ENCODE measurements at places on chromosomes 1 and 21.
A peak's percentile ranks its signal among the peaks of the same experiment; 100 is the strongest.

DNA sequence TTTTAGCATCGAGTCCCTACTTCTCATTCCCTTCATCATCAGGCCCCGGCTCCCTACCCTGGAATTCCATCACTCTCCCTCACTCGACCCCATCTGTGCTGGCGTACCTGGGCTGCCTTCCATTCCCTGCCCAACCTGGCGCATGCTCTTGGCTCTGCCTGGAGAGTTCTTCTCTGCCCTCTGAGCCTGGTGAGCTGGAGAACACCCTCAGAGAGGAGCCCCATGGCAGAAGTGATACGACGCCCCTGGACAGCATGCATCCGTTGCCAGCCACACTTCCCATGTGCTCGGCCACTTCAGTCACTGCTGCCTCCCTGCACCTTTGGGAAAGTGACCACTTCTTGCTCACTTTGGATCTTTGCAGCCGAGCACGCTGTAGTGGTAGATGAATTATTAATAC, 30.1 kb downstream of the OLFML2B start:
- H3K27me3 ChIP-seq, result no peaks in the 10 kb centered on the region
- H3K4me1 ChIP-seq, result no peaks in the 10 kb centered on the region
- H3K27ac ChIP-seq, result no peak overlapping the region
- peaks cover 38% of the 10 kb centered on the region for H3K36me3 ChIP-seq
- H3K4me3 ChIP-seq, result no peak overlapping the region
- no peak for DNase-seq

GRCh38 chr1:84996846-84997666, at the start of gene MCOLN2:
TSS of gene MCOLN2 (minus strand) at chr1:84997113. CDS start at chr1:84996872, 241 bp downstream.
- peaks cover 21% of the 10 kb centered on the region for H3K27me3 ChIP-seq
- no peak within 1 kb of the TSS for H3K27ac ChIP-seq
- no peak for DNase-seq
- peak within 1 kb of the TSS; percentile 61 for H3K4me3 ChIP-seq
- peaks cover 22% of the 10 kb centered on the region for H3K4me1 ChIP-seq
- H3K36me3 ChIP-seq, result no peaks in the 10 kb centered on the region

DNA sequence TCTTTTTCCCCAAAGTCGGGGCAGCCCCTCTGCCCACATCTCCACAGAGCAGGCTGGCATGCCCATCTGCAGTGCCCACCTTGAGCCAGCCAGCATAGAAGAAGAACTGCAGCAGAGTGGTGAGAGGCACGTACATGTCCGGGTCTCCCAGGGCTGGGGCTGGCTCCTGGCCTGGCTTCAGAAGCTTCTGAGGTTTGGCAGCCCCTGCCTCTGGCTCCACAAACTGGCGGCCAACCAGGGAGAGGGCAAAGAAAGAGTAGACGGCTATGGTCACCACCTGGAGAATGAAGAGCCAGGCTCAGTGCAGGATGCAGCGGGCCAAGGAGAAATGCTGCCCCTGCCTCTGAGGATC, 3.0 kb downstream of the BEST4 start:
- H3K4me1 ChIP-seq, result peaks cover 34% of the 10 kb centered on the region
- H3K36me3 ChIP-seq, result peaks cover 15% of the 10 kb centered on the region
- H3K27ac ChIP-seq, result peak overlapping the region; percentile 71

- no peak for DNase-seq
- H3K27me3 ChIP-seq, result no peaks in the 10 kb centered on the region
- H3K36me3 ChIP-seq, result no peaks in the 10 kb centered on the region
- H3K27ac ChIP-seq, result no peak overlapping the region
Measured at GRCh38 chr21:28496517-28496916, 496.2 kb downstream of the LTN1 start.

DNA sequence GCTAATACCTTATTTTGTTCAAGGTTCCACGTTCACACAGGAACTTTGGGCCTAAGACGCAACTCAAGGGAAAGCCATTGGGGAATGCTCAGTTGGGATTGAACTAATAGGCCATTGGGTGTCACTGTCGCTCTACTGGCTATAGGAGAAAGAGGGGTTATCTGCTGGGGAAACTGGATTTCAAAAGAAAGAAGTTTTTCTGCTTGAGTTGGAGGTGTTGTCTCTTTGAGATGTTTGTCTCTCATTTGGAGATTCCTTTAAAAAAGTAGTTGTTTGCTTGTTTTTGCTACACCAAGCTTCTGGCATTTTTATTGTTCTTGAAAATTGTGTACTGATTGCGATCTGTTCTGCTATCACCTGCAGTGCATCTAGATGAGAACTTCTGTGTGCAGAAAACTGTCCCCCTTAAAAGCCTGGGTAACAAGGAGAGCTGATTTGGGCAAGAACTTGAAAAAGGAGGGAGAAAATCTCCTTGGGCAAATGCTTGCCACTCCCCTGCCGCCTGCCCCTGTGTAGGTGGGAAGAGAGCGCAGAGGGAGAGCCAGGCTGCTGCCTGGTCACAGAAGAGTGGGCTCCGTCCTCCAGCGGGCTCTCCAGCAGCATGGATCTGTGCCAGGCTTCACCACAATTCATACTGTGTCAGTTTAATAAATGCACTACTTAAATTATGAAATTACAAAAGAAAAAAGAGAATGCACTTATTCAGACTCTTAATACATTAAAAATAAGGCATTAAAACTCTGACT, 39.9 kb downstream of the PEX14 start:
- no peaks in the 10 kb centered on the region for H3K36me3 ChIP-seq
- H3K27me3 ChIP-seq, result no peaks in the 10 kb centered on the region
- H3K4me3 ChIP-seq, result no peak overlapping the region

DNA sequence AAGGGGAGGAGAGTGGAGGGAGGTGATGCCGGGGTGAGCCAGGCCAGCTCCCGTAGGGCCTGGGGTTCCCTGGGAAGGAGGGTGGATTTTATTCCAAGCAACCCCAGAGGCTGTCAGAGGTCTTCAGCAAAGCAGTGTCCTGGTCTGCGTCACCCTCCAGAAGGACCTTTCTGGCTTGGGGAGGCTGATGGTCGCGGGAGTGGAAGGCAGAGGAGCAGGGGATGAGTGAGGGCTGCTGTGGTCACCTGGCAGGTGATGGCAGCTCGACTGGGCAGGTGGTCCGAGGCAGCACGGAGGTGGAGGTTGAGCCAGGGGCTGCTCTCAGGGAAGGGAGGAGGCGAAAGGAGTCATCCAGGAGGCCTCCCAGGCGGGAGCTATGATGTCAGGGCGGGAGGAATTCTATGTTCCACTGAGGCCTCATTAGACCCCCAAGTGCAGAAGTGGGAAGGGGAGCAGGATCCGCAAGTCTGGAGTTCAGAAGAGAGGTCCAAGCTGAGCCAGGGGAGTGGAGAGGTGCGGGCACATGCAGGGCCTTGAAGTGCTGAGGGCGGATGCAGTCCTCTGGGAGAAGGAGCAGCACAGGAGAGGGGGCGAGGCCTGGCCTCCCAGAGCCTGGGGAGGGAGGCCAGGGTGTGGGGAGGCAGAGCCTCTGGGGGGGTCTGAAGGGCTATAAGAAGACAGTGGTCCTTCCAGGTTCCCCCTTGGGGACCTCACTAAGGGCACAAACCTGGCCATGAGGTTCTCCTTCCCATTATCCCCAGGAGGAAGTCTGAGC, 33.3 kb downstream of the BMP8A start:
- peaks cover 39% of the 10 kb centered on the region for H3K36me3 ChIP-seq
- DNase-seq, result no peak
- no peak overlapping the region for H3K27ac ChIP-seq
- no peaks in the 10 kb centered on the region for H3K4me1 ChIP-seq
- H3K4me3 ChIP-seq, result no peak overlapping the region
